Urinary bladder (tissue), 4 donors: ENCODE measurements at places on chromosomes 6 and 20. TPM values are rescaled to one million over a fixed set of nuclear protein-coding genes. Genes with fewer than 3 reads are reported as not detected.
A peak's percentile ranks its signal among the peaks of the same experiment; 100 is the strongest.

GRCh38 chr6:42996513-42996912 lies 12.1 kb downstream of the PPP2R5D start:
- no peak for DNase-seq

DNA sequence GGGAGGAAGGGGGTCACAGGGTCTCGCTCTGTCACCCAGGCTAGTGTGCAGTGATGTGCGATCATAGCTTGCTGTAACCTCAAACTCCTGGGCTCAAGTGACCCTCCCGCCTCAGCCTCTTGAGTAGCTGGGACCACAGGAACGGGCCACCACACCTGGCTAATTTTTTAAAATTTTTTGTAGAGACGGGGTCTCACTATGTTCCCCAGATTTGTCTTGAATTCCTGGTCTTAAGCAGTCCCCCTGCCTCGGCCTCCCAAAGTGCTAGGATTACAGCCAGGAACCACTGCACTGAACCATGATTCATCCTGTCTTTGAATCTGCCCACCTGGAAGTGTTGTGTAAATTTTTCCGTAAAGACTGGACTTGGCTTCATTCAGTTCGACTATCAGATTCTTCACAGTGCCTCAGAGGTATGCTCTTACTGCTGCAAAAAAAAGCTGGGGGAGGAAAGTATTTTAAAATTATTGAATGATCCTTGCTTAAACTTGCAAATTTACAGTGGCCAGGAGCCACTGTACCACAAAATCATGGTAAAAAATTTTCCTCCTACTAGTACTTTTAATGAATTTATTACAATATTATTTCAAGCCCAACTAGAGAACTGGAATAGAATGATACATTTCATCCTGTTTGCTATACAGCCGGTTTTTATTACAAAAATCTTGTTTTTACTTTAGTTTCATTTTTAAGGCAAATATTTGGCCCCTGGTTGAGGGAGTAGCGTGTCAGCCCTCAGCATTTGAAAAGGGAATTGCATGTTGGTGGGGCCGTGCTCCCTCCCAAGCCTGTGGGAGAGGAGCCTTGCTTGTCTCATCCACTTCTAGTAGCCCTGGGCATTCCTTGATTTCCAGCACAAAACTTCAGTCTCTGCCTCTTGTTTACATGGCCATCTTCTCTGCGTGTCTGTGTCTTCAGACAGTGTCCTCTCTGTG lies 202.5 kb upstream of the SGK1 start:
- DNase-seq = no peak

Gene TOX2
- 1.6 TPM for total RNA-seq

- DNase-seq = no peak
Measured at GRCh38 chr20:47269309-47270165, 87.0 kb downstream of the ZMYND8 start.

Gene AVP
- not detected for total RNA-seq

GRCh38 chr6:123150076-123150475 lies 154.0 kb downstream of the CLVS2 start:
- no peak for DNase-seq

- no peak for DNase-seq
Measured at GRCh38 chr20:59933849-59934585, 580 bp upstream of the SYCP2 start.

- DNase-seq = no peak
Measured at GRCh38 chr6:38460186-38460585, 179.5 kb downstream of the BTBD9 start.

DNA sequence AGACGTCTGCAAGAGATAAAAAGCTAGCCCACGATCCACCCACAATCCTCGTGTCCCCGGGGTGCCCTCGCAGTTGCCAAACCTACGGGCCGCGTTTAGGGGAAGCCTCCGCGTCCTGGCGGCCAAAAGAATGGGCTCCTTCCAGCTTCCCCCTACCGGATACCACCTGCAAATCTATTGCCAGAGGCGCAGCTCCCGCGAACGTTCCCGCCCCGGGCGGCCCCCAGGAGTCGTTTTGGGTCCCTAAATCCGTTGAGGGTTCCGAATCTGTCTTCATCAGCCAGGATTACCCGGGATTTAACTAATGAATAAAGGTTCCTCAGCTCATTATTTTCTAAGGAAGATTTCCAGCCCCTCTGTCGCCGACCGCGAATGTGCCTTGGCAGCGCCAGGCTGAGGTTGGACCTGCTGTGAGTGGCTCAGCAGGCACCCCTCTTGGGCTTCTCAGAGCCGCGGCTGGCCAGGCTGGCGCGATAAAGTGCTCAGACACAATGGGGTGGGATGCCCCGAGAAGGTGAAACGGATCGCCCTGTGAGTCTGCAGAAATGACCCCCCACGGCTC lies 2.8 kb upstream of the VSX1 start:
- no peak for DNase-seq

- no peak for DNase-seq
Measured at GRCh38 chr6:24489881-24490280, 503 bp upstream of the GPLD1 start.

DNA sequence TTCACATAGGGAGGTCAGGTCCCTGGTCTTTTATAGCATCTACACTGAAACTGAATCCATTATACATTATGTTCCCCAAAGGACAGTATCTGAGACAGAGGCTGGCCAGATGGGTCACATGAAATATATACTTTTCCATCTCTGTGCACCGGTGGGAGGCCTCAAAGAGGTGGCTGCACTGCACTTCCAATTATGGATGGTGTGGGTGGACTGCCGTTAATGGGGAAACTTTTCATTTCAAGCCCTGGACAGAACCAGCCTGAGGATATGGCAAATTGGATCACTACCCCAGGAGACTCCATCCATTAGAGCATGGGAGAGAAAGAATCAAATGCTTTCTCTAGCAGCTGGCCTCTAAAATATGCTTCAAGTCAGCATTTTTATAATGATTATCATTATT lies 280.5 kb upstream of the OPRM1 start:
- peak; percentile 2 for DNase-seq

GRCh38 chr6:34352305-34352937 lies 40.0 kb downstream of the NUDT3 start:
- no peak for DNase-seq

Gene NKAIN4
- total RNA-seq = 4.0 TPM

DNA sequence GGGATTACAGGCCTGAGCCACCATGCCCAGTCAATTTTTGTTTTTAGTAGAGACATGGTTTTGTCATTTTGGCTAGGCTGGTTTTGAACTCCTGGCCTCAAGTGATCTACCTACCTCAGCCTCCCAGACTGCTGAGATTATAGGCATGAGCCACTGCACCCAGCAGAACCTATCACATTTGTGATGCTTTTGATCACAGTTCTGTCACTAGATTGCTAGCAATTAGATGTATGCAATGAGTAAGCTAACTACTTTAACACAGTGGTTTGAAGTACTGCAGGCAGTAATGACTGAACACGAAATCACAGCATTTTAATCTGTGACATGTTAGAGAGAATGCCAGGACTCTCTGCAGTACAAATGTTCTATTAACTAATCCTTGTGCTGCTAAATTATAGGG lies 19.6 kb upstream of the SAMHD1 start:
- DNase-seq = no peak

DNA sequence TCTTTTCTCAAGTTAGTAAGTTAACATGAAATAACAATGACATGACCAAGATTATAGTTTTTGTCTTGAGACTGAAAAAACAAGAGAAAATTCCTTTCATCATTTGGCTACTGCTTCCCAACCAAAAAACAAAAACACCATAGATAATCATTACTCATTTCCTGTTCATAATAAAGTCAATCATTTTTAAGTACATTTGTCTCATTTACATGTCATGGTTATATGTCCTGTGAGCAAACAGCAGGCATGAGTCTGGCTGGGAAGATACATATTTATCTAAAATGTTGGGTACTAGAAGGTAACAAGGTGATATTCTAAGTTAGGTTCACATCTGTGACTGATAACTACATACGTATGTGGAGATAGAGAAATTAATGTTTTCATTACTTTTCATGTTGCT lies 180.5 kb downstream of the ISM1 start:
- DNase-seq = no peak

Gene DOK5
- total RNA-seq = 20.4 TPM

DNA sequence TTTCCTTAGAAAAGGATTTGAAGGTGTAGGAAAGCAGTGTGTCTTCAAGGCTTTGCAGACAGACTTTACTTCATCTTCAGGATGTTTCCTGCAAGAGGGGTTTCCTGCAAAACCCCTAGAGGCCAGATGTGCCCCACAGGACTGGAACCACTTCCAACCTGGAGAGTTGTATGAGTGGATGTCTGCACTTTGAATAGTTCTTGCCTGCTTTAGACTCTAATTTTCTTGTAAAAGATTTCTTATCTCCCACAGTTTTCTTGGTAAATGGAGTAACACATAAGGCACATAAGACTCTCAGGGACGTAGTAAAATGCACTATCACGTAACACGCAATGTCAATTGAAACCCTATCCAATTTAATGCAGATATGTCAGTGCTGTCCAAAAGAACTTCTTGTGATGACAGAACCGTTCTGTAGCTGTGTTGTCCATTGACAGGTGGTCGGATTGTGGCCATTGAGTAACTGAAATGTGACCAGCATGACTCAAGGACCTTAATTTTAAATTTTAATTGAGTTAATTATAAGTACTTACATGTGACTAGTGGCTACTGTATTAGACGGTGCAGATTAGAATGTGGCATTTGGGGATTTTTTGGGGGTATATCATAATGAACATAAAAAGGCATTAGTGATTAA lies 118.7 kb downstream of the JARID2 start:
- DNase-seq = no peak

GRCh38 chr6:135270676-135271536 lies 89.8 kb downstream of the MYB start:
- DNase-seq = no peak

GRCh38 chr6:159324596-159324995 lies 155.4 kb downstream of the FNDC1 start:
- no peak for DNase-seq

DNA sequence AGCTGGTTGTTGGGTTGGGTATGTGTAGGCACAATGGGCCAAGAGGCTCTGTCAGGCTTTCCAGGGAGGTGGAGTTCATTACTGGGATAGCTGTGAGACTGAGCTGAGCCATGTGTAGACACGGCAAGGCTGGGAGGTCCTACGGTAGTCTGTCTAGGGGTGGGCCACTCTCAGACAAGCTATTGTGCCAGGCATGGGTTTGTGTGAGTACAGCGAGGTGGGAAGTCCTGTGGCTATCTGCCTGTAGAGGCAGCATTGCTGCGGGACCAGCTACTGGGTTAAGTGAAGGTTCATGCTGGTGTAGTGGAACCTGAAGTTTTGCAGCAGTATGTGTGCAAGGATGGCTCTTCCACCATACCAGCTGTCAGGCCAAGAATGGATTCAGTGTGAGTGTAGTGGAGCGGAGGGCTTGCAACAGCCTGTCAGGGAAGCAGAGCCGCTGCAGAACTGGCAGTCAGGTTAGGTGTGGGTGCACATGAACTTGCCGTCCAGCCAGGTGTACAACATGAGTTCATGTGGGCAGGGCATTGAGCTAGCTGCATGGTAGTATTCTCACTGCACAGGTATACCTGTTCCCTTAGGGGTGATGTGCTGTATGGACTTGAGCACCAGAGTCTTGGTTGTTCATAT lies 78.0 kb upstream of the CENPW start:
- DNase-seq = no peak

DNA sequence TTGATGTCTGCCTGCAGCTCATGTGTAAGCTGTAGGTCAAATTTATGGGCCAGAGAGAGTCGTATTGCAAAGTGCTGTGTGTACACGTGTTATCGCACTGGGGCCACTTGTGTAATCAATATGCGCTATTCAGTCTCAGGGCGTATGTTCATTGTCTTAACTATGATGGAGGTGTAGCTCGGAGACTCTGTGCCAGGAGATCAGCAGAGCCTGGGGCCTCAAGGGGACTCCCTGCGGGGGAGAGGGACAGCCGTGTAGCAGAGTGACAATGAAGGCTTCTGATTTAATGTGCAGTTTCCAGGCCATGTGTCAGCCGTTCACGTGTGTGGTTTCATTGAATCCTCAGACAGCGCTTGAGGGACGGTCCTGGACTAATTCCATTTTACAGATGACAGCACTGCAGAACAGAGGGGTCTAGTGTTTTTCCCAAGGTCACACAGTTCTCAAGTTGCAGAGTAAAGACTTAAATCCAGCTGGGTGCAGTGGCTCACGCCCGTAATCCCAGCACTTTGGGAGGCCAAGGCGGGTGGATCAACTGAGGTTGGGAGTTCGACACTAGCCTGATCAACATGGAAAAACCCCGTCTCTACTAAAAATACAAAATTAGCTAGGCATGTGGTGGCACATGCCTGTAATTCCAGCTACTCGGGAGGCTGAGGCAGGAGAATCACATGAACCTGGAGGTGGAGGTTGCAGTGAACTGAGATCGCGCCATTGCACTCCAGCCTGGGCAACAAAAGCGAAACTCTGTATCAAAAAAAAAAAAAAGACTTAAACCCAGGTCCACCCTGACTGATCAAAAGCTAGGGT lies 242.5 kb downstream of the PREX1 start:
- DNase-seq = no peak
